ENCODE measurements at places on chromosomes 2 and 18. TPM values are rescaled to one million over a fixed set of nuclear protein-coding genes. Genes with fewer than 3 reads are reported as not detected.

GRCh38 chr2:127101048-127101611, 5.8 kb downstream of the BIN1 start:
- DNase-seq: no peak

- no peak for DNase-seq
Observed at GRCh38 chr2:123791684-123792083, 233.4 kb upstream of the CNTNAP5 start.

DNA sequence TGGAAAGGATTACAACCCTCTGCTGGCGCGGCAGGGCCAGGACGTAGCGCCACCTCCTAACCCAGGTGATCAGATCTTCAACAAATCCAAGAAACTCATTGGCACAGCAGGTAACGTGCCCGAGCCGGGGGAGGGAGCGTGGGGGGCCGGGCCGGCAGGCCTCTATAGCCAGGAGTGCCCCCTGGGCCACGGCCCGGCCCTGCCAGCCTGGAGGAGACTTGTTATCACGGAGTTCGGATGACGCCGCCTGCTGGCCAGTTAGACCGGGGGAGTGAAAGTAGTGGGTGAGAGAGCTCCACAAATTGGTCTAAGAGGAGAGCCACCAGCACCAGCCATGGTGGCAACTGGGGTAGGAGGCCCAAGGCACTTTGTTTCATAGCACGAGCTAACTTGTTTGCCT, 8.6 kb upstream of the TMEM214 start:
- no peak for DNase-seq

DNA sequence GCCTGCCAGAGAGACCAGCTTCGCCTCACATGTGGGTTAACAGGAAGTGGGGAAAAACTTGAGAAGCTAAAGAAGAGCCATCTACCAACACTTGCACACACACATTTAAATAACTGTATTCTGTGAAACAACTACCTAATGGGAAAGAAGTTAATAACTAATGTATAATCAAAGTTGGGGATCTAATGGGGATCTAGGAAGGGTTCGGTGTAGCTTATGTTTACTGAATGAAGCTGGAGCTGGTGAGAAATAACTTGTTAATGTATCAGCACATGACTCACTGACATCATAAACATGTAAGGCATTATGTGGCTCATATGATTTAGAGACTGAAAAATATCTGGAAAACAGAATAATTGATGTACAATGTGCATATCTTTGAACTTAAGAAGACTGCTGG, 421.3 kb upstream of the NXPH2 start:
- DNase-seq: no peak

DNA sequence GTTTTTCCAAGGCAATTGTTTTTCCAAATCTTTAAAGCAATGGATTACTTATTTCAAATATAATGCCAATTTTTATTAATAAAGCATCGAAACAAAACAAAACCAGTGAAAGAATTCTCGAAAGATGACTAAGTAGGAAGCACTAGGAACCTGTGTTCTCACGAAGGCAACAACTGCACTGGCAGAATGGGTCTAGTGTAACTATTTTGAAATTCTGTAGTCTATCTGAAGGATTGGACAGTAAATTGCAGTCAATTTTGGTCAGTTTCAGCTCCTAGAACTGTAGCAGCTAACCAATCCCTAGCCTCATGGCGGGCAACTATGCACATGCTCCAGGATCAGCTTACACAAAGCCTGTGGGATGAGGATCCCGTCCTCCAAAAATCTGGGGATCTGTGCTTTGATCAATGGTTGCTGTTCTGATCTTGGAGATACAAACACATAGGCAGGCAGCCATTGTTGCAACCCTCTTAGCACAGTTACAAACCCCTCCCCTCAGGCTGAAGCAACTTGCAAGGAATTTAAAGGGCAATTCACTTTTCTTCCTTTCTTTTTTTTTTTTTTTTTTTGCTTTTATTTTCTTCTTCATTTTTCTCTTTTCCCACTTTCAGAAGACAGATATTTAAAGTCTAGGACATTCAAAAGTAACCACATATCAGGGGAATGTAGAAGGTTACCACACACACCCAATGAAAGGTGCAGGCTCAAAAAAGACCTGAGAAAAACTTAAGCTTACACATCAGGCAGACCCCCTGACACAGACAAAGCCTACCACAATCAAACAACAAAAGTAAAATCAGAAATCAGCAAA, 147.6 kb downstream of the THADA start:
- DNase-seq: no peak

ABCG5 gene
- total RNA-seq: 3.1 TPM

DNA sequence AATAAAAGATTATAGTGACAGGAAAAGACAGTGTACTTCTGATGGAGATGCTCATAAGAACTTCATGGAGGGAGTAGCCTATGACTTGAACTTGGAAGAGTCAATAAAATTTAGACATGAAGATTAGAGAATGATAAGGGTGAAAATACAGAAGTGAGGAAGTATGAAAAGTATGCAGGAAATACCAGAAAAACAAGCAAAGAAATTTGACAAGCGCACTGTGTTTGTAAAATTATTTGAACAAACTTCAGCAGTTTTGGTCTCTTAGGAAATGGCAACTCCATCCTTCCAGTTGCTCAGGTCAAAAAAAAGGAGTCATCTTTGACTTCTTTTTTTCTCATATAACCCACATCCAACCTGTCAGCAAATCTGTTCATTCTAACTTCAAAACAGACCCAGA, 864.0 kb upstream of the ZEB2 start:
- no peak for DNase-seq

- no peak for DNase-seq
Observed at GRCh38 chr2:236932831-236933361, 152.8 kb upstream of the COPS8 start.

- DNase-seq: no peak
Observed at GRCh38 chr18:37412829-37413228, 152.8 kb downstream of the CELF4 start.

VIT gene
- 1.5 TPM for total RNA-seq
